ENCODE measurements at places on chromosomes 7 and 10. TPM values are rescaled to one million over a fixed set of nuclear protein-coding genes. Genes with fewer than 3 reads are reported as not detected.

Gene SLC26A5
- not detected for total RNA-seq

Gene COL1A2
- total RNA-seq = 0.47 TPM

Gene SUN3
- total RNA-seq = 0.95 TPM

Gene PILRA
- total RNA-seq = 5.8 TPM

Gene CEP41
- 28.1 TPM for total RNA-seq

Gene CRPPA
- 1.6 TPM for total RNA-seq

Gene ENO4
- not detected for total RNA-seq

Gene MYOF
- 5.4 TPM for total RNA-seq

Gene CDH23
- total RNA-seq = 2.7 TPM

Gene NPC1L1
- total RNA-seq = 0.07 TPM

Gene OR2A2
- total RNA-seq = not detected

Gene CYP26C1
- not detected for total RNA-seq

Gene OR2F1
- total RNA-seq = not detected

Gene DYDC2
- total RNA-seq = not detected

Gene CTNNA3
- not detected for total RNA-seq

Gene HOXA9
- total RNA-seq = not detected

Gene SPDYE16
- 0.23 TPM for total RNA-seq

Gene AGBL3
- total RNA-seq = 2.7 TPM

Gene ELAPOR2
- 3.1 TPM for total RNA-seq

Gene TBXAS1
- 2.1 TPM for total RNA-seq

Gene VPS26A
- 33.1 TPM for total RNA-seq

Gene TMEM229A
- not detected for total RNA-seq

Gene MICALL2
- 4.2 TPM for total RNA-seq

Gene HOXA1
- 0.25 TPM for total RNA-seq

Gene SFXN3
- 29.6 TPM for total RNA-seq

Gene USP6NL
- 2.3 TPM for total RNA-seq

Gene PNLIPRP2
- not detected for total RNA-seq

Gene HPSE2
- not detected for total RNA-seq

Gene NEUROG3
- total RNA-seq = 1.3 TPM

Gene CLRN3
- total RNA-seq = not detected

All from activated CD8-positive, alpha-beta T cell treated with anti-CD3 and anti-CD28 coated beads for 36 hours (primary cell).